Aorta (tissue), 5 donors: ENCODE measurements at places on chromosomes 6 and 20.

DNA sequence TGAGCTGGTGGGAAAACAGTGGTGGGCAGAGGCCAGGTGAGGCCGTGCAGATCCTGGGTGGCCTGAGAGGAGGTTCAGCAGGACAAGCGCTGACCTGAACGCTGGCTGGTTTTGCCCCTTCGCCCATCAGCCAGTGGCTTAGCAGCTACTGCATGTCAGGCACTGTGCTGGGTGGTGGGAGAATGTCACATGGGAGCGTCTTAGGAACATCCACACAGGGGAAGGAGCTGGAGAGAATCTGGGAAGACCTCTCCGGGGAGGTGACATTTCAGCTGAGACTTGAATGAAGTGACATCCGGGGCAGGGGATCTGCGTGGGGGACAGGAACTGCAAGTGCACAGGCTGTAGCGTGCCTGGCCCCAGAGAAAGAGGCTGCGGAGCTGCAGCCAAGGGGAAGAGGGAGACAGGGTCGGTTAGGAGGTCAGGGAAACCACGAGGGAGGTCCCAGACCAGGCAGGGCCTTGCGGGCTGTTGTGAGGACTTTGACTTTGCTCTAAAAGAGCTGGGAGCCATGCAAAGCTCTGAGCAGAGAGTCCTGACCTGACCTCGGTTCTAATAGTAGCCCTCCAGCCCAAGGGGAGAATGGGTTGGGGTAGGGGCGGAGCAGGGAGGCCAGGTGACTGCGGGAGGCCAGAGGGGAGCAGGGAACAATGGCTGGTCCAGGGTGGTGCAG, 156.8 kb upstream of the PTPN1 start:
- no peaks in the 10 kb centered on the region for H3K36me3 ChIP-seq
- no peak for DNase-seq
- H3K27ac ChIP-seq = no peak overlapping the region
- H3K4me3 ChIP-seq = no peak overlapping the region
- H3K27me3 ChIP-seq = no peaks in the 10 kb centered on the region

DNA sequence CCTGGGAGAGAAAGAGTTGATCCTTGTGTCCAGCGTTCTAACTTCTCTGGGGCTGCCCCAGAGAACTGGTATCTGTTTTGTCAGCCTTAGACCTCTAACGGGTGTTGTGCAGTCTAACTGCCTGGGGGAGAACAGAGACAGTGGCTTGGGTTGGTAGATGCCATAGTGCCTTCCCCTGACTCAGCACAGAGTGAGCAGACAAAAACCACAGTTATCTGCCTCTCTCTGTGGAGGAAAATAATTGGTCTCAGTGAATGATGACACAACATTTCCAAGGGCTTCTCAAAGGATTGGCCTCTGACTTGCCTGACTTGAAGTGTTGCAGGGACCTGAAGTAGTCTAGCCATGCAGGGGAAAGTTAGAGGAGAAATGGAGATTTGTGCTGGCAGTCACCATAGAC, 226.2 kb upstream of the MAN1A1 start:
- DNase-seq = no peak
- no peaks in the 10 kb centered on the region for H3K4me1 ChIP-seq
- H3K4me3 ChIP-seq = no peak overlapping the region
- no peak overlapping the region for H3K27ac ChIP-seq
- H3K27me3 ChIP-seq = no peaks in the 10 kb centered on the region

GRCh38 chr6:166657531-166657930, 30.5 kb upstream of the RPS6KA2 start:
- H3K36me3 ChIP-seq = no peaks in the 10 kb centered on the region
- H3K27ac ChIP-seq = no peak overlapping the region
- H3K4me3 ChIP-seq = no peak overlapping the region
- H3K27me3 ChIP-seq = no peaks in the 10 kb centered on the region

DNA sequence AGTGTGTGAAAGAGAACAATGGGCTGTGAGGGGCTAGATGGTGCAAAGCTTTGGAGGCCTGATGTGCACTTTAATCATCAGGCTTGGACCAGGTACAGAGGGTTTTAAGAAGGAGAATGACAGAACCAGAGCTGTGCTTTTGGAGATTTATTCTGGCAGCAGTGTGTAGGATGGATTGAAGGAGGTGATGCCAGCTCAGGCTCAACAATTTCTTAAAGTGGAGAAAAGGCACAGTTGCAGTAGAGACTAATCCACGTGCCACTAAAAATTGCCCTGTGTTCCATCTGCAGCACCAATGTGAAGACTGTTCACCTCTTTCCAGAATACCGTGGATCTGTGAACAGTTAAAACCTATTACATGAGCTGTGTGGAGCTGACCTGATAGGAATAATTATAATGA, 134.7 kb downstream of the FUT9 start:
- H3K4me3 ChIP-seq = no peak overlapping the region
- no peaks in the 10 kb centered on the region for H3K36me3 ChIP-seq
- no peak overlapping the region for H3K27ac ChIP-seq
- DNase-seq = no peak
- no peaks in the 10 kb centered on the region for H3K27me3 ChIP-seq

DNA sequence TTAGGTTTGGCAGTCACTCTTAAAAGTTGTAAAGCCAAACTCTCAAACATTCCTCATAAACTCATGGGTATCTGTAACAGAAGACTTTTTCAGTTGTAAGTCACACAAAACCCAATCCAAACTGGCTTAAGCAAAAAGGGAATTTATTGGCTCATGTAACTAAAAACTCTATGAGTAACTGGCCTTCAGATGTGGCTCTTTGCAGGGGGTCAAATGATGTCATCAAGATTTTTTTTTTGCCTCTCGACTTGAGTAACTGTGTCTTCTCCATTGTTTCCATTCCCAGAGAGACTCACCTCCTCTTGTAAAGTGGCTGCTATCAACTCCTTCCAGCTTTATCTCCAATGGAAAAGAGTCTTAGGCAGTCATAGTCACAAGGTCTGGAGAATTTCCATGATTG, 645.0 kb downstream of the DHX35 start:
- H3K36me3 ChIP-seq = no peaks in the 10 kb centered on the region
- H3K4me3 ChIP-seq = no peak overlapping the region
- H3K4me1 ChIP-seq = no peaks in the 10 kb centered on the region
- H3K27me3 ChIP-seq = no peaks in the 10 kb centered on the region
- no peak overlapping the region for H3K27ac ChIP-seq

- no peak for DNase-seq
- H3K27ac ChIP-seq = no peak overlapping the region
- no peaks in the 10 kb centered on the region for H3K27me3 ChIP-seq
- H3K36me3 ChIP-seq = no peaks in the 10 kb centered on the region
- H3K4me3 ChIP-seq = no peak overlapping the region
Observed at GRCh38 chr6:90459225-90459758, 127.6 kb downstream of the MAP3K7 start.

- H3K4me3 ChIP-seq = no peak overlapping the region
- H3K36me3 ChIP-seq = no peaks in the 10 kb centered on the region
- no peak for DNase-seq
- H3K27me3 ChIP-seq = no peaks in the 10 kb centered on the region
- H3K27ac ChIP-seq = no peak overlapping the region
- H3K4me1 ChIP-seq = no peaks in the 10 kb centered on the region
Observed at GRCh38 chr6:23097566-23097965, 528.2 kb downstream of the HDGFL1 start.

- DNase-seq = no peak
- no peak overlapping the region for H3K27ac ChIP-seq
- H3K4me3 ChIP-seq = no peak overlapping the region
Observed at GRCh38 chr6:144809120-144809519, 524.0 kb downstream of the UTRN start.

DNA sequence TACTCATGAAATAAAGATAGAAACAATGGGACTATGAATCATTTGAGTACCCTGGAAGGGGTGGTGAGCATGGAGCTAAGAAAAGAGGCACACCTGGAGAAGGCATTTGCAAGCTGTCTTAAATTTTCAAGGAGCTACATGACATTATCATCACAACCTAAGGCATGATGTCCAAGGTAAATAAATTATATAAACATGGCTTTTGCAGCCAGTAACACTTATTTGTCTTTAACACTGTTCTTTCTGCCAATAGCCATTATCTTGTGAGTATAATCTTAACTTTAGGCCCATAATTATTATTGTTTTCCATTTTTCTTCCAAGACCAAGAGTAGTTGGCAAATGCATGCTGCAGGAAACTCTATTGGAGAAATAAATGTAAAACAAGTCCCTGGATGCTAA, 63.7 kb downstream of the ALDH5A1 start:
- H3K27ac ChIP-seq = no peak overlapping the region
- DNase-seq = no peak
- H3K36me3 ChIP-seq = peaks cover 1% of the 10 kb centered on the region

- no peak overlapping the region for H3K4me3 ChIP-seq
- H3K27me3 ChIP-seq = no peaks in the 10 kb centered on the region
- H3K27ac ChIP-seq = no peak overlapping the region
- H3K4me1 ChIP-seq = no peaks in the 10 kb centered on the region
- no peak for DNase-seq
Observed at GRCh38 chr6:138092686-138093085, 14.5 kb downstream of the PERP start.

GRCh38 chr20:8082989-8083388, 49.1 kb upstream of the PLCB1 start:
- H3K27ac ChIP-seq = no peak overlapping the region
- no peak overlapping the region for H3K4me3 ChIP-seq
- DNase-seq = no peak

DNA sequence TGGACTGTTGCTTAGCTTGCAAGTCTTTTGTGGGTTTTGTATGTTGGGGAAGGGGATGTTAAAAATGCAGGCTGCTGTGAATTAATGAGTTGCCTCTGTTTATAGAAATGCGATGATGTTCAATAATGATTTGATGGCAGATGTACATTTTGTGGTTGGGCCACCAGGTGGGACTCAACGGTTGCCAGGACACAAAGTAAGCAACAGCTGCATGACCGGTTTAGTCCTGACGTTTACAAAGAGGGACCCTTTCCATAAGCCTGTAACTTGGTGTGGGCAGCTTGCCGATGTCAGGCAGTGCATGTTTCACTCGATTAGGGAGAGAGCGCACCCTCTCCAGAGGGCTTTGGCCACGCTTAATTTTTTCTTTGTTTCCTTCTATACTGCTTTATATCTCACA, 1.3 kb downstream of the BTBD3 start:
- no peak overlapping the region for H3K27ac ChIP-seq
- H3K4me3 ChIP-seq = no peak overlapping the region
- no peaks in the 10 kb centered on the region for H3K27me3 ChIP-seq
- no peak for DNase-seq
- H3K4me1 ChIP-seq = no peaks in the 10 kb centered on the region

GRCh38 chr6:131831392-131831791, 23.6 kb downstream of the ENPP1 start:
- DNase-seq = no peak
- no peaks in the 10 kb centered on the region for H3K4me1 ChIP-seq
- H3K4me3 ChIP-seq = no peak overlapping the region
- H3K27ac ChIP-seq = no peak overlapping the region
- no peaks in the 10 kb centered on the region for H3K27me3 ChIP-seq

GRCh38 chr6:3356824-3357420, 98.2 kb downstream of the PSMG4 start:
- no peaks in the 10 kb centered on the region for H3K27me3 ChIP-seq
- no peak overlapping the region for H3K4me3 ChIP-seq
- peak overlapping the region; percentile 77 for H3K27ac ChIP-seq
- no peak for DNase-seq
- H3K36me3 ChIP-seq = no peaks in the 10 kb centered on the region

DNA sequence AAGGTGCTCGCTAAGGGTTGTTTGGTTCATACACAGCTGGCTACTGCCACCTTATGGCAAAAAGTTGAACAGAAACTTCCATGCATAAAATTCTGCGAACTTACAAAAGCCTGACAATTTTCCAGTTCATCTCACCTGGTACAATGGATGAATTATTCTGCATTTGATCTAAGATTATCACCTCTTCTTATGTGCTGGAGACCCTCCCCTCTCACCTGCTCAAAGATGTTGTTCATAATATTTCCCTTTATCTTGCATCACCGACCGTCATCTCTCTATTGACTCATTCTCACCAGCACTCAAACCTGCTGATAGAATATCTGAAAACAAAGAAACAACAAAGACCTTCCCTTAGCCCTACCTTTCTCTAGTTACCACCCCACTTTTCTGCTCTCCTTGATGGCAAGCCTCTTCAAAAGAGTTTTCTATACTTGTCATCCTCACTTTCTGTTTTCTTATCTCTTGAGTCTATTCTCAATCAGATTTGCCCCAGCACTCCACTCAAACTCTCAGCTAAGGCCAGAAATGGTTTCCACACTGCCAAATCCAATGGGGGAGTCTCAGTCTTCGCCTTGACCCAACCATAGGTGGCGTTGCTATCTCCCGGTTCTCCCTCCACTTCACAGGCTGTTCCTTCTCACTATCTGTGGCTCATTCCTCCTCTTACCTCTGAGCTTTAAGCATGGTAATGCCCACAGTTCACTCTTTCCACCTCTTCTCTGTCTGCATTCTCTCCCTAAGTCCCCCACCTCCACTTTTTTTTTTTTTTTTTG, 25.8 kb downstream of the SNRNP48 start:
- H3K4me1 ChIP-seq = no peaks in the 10 kb centered on the region
- no peaks in the 10 kb centered on the region for H3K36me3 ChIP-seq
- no peak overlapping the region for H3K27ac ChIP-seq
- no peaks in the 10 kb centered on the region for H3K27me3 ChIP-seq
- no peak overlapping the region for H3K4me3 ChIP-seq

- peak; percentile 55 for DNase-seq
- H3K27me3 ChIP-seq = no peaks in the 10 kb centered on the region
- no peaks in the 10 kb centered on the region for H3K36me3 ChIP-seq
- no peak overlapping the region for H3K4me3 ChIP-seq
- H3K4me1 ChIP-seq = no peaks in the 10 kb centered on the region
Observed at GRCh38 chr6:122709922-122710512, 69.5 kb upstream of the FABP7 start.

DNA sequence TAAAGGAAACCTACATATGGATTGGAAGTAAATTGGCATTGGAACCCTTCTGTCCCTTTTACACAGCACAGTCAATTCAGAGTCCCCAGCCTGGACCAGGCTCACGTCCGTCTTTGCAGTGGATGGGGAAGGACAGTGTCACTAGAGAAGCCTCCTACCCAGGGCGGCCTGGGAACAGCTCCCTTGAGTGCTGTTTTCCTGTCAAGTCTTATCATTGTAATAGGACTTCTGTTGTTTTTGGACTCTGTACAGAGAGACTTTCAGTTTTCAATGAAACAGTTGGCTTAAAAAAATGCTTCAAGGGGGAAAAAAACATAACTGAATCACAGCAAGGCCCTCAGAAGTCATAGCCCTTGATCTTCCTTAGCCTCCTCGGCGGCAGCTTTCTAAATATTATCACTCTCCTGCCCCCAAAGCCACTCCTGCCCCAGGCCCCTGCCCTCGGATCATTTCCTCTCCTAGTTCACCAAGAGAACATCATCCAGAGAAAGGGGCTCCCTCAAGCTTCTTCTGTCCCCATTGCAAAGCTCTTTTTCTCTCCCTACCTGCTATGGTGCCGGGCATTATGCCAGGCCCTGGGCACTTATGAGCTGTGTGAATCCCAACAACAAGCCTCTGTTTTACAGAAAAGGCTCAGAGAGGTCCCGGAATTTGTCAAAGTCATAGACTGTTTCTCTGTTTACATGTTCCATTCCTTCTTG, 37.8 kb upstream of the CNKSR3 start:
- H3K27ac ChIP-seq = no peak overlapping the region
- no peaks in the 10 kb centered on the region for H3K27me3 ChIP-seq
- no peak overlapping the region for H3K4me3 ChIP-seq

GRCh38 chr6:10587656-10588406, 66.7 kb downstream of the GCNT2 start:
- H3K4me1 ChIP-seq = peaks cover 4% of the 10 kb centered on the region
- DNase-seq = no peak
- H3K27me3 ChIP-seq = no peaks in the 10 kb centered on the region
- H3K27ac ChIP-seq = no peak overlapping the region
- H3K4me3 ChIP-seq = no peak overlapping the region
